NCI-H1694 treated with DMSO at 0.1 percent for 48 hours (cell line): ENCODE measurements at places on chromosomes 4 and X.

DNA sequence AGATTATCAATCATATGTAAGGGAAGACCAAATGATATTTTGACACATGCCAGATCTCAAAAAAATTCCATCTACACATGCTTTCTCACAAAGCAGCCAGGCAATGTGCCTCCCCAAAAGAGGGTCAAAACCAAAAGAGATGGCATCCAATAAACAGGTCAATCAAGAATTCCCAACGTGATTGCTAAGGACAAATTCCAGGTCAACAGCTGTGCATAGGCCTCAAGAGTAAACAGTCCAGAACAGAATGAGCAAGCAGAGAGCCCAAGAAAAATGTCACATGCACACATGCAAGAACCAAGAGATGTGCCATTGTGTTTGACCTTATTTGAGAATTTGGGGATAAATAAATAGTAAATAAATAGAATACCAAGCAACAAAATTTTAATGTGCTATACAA lies 136.7 kb downstream of the APBB2 start:
- DNase-seq: no peak

DNA sequence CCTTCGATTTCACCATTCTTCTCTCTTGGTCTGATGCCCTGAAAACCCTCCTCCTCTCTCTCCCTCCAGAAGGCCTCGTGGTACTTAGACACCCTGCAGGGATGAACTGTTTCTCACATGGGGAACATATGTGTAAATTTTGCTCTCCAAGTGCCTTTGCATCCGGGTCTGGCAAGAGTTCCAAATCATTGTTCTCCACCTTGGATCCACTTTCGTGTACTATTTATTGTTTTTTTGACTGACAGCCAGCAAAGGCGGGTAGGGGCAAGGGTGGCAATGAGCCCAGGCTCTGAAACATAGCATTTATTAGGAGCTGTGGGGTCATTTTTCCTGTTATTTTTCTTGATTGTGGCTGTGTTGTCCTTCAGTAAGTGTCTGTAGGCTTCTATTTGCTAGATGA lies 81.7 kb downstream of the RTL5 start:
- no peak for DNase-seq

DNA sequence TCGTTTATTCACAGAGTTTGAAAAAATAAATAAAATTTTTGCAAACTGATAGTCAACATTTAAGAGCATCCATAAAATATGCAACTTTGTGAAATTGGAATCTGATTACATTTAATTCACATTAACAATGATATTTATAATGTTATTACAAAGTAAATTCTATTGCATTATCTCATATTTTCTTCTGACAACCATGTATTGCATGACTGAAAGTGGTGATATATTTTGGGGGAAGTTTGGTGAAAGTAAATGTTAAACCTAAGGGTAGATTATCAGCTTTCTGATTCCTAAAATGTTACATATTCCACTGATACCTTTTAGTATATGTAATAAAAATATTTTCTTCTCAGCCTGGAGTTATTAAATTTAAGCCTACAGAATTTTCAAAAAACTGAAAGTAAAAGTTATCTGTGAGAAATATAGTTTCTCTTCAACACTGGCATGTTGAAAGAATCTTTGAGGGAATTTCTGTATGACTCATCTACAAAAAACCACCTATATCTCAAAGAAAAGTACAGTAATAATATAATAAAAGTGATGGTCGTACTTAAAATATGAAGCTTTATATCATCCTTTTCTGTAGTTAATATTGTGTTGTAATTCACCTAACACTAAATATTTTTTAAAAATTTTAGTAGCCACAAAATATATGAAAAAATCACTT lies 1179.6 kb upstream of the PCDH7 start:
- no peak for DNase-seq

GRCh38 chr4:52641854-52642563 lies 17.1 kb downstream of the USP46 start:
- no peak for DNase-seq

DNA sequence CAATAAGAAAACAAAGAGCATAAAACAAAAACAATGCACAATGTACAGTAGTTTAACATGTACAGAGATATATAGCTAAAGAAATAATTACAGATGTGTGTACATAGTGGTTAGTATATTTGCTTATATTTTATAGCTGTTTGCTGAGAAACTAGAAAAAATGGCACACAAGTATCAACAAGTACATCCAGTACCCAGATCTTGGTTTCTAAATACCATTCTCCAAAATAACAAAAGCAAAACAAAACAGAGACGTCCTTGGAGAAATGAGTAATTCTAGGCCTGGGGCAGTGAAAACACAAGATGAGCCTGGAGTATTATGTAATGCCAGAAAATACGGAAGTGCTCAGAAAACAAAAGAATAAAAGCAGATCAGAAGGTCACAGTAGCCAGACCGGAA lies 189.6 kb downstream of the TMEM47 start:
- no peak for DNase-seq
